ENCODE measurements at places on chromosomes 5 and 9.

DNA sequence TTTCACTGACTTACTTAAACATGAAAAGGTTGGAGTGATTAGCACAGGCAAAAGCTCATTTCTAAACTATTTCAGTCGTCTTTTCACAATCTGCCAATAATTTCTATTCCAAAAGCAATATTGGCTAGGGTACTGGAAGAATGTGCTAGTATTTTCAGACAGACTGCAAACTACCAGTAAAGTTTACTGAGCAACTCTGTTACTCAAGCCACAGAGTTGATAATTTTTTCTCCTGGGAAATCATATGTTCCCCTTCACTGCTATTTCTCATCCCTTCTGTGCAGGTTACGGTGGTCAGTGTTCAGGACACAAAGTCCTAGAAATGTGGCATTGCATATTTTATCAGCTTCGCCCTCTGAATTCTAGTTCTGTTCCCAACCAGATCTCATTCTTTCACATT is 343.3 kb upstream of the TNC start:
- DNase-seq: no peak

DNA sequence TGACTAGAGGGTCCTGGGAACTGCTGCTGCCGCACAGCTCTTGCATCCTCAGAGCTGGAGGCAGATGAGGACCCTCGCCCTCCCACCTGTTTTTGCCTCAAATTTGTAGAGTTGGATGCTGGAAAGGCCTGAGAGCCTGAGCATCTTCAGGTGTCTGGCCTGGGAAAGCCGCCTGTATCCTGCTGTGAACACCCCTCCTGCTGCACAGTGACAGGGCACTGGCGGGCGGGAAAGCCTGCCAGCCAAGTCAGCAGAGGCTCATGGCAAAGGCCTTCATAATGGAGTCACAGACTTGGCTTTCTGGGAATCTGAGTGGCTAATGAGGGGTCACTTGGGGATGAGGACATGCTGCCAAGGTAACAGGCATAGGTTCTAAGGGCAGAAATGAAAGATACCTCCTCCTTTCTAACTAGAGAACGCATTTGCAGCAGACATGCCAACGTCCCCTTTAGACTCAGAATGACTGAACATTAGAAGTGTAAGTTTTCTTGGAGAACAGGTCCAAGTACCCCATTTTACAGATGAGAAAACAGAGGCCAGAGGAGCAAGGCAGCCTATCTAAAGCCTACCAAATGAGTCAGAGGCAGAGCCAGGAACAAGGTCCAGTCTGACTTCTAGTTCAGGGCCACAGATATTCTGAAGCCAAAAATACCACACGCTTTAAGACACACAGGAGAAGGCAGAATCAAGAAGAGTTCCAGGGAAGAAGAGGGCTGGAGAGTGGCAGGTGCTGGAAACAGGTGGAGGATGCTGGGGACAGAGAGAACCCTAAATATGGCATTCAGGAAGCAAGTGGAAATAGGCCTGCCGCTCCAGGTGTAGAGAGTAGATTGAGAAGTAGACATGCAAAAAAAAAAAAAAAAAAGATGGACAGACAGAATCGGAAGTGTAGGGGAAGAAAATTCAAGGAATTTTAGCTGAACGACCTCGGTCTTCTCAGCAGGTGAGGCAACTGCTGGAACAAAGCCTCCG is 44.1 kb downstream of the EPB41L4B start:
- DNase-seq: no peak

DNA sequence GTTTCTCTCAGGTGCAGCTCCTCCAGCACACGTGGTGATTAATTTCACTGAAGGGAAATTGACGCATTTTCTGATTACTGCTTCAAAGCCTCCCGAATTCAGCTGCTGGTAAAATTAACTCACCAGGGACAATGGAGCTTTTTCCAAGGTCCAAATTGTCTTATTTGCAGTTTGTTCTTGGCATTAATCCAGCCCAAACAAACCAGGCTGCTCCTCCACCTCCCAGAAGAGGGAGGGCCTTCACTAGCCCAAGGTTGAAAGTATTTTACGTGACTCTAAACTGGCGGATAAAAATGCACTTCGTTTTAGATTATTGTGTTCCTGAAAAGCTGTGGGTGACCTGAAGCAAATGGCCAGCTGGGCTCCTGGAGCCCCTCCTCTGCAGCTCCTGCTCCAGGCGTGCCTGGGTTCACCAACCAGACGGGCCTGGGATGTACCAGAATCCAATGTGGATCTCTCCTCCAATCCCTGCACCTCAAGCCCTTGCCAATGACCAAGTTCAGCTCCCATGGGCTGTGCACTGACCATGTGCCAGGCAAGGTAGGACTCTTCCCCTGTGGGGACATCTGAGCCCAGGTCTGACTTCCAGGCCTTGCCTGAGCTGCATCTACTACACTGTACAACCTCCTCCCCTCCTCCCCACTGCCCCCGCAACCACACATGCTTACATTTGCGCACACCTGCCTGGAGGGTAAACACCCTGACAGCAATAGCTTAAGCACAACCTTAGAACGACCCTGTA is 193.4 kb downstream of the CDK5RAP2 start:
- DNase-seq: no peak

GRCh38 chr5:150851039-150851438 is 4.7 kb downstream of the IRGM start:
- no peak for DNase-seq

- no peak for DNase-seq
Measured at GRCh38 chr5:99061299-99061698, 132.5 kb upstream of the CHD1 start.

DNA sequence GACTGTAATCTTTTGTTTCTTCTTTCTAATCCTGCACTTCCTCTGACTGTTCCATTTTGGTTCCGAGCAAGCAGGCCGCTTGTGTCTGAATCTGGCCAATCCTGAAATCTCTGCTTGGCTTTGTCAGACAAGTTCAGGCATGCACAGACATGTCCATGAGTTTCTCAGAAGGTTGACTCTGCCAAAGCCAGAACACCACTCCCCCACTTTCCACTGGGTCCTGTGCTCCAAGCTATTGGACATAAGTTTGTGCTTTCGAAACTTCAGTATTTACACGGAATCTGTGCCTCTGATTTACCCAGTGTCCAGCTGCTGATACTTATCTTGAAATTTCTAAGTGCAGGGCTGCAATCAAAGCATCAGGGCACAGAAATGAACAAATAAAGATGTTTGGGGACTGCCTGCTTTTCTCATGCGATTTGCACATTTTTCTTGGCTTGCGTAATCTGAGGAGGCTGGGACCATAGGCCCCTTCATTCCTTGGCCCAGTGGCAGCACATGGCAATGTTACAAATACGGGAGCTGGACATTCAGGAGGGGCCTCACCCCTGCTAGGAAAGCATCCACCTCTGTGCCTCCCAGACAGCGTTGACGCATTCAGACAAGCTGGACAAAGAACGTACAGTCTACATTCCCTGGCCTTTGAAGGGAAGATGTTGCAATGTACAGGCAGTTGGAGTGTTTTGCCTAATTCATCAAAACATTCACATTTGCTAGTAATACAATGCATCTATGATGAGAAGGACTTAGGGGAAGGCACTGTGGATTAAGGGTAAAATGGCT is 209.2 kb upstream of the PAPPA start:
- DNase-seq: peak; percentile 99

DNA sequence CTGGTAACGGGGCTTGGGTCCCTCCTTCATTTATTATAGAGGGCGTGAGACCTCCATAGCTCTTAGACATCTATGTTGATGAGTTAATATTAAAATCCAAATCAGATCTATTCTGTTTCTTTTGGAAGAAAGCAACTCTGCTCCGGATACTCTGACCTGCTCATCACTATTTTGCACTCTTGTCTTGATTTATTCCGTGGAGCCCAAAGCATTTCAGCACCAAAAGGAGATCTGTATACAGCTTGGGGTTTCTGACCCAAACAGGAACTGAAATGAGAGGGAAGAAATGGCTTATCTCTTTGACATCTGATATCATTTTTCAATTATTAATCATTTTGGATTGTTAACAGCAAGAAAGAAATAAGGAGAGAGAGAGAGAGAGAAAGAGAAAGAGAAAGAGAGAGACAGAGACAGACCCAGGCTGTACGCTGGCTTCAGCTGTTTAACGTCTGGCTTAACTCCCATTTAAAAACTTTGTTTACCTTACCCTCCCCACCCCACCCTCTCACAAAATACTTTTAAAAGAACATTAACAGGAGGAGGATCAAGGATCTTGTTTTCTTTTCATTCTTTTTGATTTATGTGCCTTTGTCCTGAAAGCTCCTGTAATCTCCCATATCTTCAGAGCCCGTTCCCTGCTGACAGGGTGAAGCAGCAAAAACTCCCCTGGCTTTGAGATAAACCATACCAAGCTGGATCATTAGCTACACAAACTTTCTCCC is 231.4 kb upstream of the TUT7 start:
- DNase-seq: no peak

DNA sequence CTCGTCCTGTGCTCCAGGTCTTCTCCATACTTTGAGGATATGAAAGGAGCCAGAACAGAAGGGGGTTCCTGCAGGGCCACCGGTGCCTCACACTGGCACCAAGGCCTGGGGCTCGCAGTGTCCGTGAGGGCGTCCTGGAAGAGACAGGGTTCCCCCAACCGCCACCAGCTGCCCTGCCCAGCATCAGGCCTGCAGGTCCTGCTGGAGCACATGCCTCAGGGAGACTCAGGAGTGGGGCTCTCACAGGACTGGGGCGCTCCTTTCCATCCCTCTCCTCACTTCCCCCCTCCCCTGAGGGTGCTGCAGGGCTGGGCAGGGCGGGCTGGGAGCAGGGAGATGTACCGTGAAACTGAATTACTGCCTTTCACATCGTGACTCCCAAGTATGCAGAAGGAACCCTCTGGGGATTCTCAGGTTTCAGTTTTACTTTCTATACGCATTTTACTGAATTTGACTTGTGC is 31.7 kb downstream of the CEP72 start:
- no peak for DNase-seq

- DNase-seq: peak; percentile 22
Measured at GRCh38 chr9:126956917-126957686, 42.5 kb downstream of the RALGPS1 start.

DNA sequence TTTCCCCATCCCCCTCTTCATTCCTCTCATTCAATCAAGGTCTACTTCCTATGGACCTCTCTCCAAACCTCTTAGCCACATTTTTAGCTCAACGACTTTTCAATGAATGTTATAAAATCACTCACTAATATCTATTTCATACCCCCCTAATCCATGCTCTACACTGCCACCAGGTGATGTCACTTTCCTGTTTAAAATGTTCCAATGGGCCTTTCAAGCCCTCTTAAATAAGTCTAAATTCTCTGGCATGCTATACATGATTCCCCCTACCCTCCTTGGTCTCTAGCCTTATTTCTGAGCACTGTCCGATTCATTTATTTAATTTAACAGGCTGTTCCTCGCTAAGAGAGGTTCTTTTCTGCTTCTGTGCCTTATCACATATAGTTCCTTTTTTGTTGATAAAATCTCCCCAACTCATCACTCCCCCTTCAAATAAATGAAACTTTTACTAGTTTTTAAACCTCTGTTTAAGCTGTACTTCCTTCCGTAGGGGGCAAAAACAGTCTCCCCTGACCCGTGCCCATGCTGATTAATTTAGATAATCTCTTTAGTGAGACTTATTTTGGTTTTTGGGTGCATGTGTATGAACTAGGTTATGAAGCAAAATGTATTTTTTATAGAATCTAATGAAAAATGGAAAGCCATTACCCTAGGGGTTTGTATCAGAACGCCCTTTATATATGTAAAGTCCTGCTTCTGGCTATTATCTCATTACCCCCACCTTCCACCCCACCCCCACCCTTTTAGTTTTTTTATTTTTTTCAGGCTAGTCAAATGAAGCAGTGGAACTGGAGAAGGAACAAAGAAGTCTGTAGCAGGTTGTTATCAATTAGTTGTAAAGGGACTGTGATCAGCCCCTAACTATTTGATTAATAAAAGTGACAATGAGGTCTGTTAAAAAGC is 9.0 kb downstream of the ABHD17B start:
- no peak for DNase-seq

DNA sequence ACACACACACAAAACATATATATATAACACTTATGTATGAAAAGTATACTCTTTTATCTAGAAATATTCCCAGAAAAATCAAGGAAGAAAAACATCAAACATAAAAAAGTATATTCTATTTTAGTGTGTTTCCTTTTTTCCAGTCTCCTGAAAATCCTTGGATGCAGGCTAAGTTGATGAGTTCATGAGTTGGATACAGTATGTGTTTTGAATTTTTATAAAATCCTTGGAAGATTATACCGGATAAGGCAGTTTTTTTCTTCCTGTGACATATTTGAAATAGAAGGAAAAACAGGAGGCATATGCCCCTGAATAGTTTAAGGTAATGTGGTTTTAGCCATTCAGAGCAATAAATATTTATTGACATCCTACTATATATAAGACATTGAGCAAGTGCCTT is 203.6 kb downstream of the SNX18 start:
- DNase-seq: no peak

DNA sequence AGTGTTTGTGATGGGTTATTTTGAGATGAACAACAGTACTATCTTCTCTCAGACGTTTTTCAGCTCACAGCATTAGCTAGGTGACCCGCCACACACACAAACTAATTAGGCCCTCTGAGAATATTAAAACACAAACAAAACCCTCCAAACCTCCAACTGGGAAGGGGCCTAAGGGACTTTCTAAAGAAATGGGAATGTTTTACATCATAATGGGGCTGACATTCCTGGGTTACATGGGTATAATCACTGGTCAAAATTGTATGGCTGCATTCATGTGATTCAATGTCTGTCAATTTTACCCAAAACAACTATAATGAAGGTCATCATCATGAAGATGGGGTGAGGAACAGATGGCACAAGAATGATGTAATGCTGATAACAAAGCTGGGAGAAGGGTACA is 59.6 kb downstream of the SPTLC1 start:
- DNase-seq: no peak

DNA sequence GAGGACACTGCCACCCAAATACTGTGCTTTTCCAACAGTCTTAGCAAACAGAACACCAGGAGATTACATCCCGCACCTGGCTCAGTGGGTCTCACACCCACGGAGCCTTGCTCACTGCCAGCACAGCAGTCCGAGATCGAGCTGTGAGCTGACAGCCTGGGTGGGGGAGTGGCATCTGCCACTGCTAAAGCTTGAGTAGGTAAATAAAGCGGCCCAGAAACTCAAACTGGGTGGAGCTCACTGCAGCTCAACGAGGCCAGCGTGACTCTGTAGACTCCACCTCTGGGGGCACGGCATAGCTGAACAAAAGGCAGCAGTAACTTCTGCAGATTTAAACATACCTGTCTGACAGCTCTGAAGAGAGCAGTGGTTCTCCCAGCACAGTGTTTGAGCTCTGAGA is 28.8 kb downstream of the EPB41L4A start:
- no peak for DNase-seq

GRCh38 chr5:113124265-113124664 is 147.7 kb downstream of the DCP2 start:
- no peak for DNase-seq

- DNase-seq: no peak
Measured at GRCh38 chr5:17277907-17278306, 60.5 kb downstream of the BASP1 start.

Measured in BJ (cell line).